ENCODE measurements at places on chromosomes 6 and 20. TPM values are rescaled to one million over a fixed set of nuclear protein-coding genes. Genes with fewer than 3 reads are reported as not detected.

Gene TSBP1
- not detected for total RNA-seq

Gene GMPR
- 32.3 TPM for total RNA-seq

Gene UNC5CL
- 0.07 TPM for total RNA-seq

Gene SERPINB6
- 112 TPM for total RNA-seq

Gene MUCL3
- total RNA-seq, result not detected

Gene SCRT2
- total RNA-seq, result not detected

Gene METTL24
- total RNA-seq, result not detected

Gene PRR18
- not detected for total RNA-seq

Gene NMBR
- 0.11 TPM for total RNA-seq

Gene OXT
- total RNA-seq, result not detected

Gene KHDC1L
- not detected for total RNA-seq

Gene BMP2
- 16.1 TPM for total RNA-seq

Gene CD83
- 1.6 TPM for total RNA-seq

Gene SSTR4
- total RNA-seq, result not detected

Gene RBCK1
- total RNA-seq, result 74.0 TPM

Gene C20orf144
- 0.11 TPM for total RNA-seq

Gene OR2H1
- total RNA-seq, result not detected

All from pulmonary artery endothelial cell (primary cell).